ENCODE measurements at places on chromosomes 12 and 14.

GRCh38 chr12:12088761-12089160 is 18.0 kb downstream of the BCL2L14 start:
- no peak for DNase-seq

DNA sequence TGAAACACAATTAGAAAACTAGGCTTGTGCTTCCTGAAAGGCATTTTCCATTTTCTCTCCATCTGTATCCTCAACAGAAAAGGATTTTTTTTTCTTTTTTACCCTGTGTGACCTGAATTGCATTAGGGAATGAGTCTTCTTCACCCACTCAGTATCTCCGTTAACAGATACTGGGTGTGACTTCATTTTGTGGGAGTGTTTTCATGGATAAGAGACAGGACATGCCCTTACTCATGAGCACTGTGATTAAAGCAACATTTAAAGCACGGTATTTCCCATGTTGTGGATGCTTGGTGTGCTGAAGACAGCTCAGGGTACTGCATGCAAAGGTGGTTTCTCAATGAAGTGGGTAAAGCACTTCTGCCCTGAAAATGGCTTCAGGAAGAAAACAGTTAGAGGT is 1397.3 kb upstream of the TMEM132C start:
- no peak for DNase-seq

- DNase-seq = no peak
Observed at GRCh38 chr14:76699939-76700590, 61.2 kb upstream of the VASH1 start.

- no peak for DNase-seq
Observed at GRCh38 chr12:130920723-130921381, 32.9 kb upstream of the ADGRD1 start.

DNA sequence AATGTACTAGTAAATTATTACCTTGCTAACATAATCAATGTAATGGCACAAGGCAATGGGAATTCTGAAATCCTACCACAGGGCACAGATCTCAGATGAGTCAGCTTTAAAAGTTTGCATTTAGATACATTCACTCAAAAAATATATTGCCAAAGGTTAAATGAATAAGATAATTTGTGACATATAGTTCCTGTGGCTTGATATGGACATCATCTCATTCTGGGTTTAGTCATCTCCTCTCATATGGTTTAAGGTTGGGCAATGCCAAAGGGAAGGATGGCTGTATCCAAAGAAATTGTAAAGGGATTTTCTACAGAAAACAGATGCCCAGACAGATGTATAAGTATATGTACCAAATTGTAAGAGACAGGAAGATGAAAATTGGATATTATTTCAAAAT is 1065.0 kb downstream of the LRFN5 start:
- DNase-seq = no peak

GRCh38 chr14:82710267-82710841 is 1176.7 kb upstream of the SEL1L start:
- no peak for DNase-seq

DNA sequence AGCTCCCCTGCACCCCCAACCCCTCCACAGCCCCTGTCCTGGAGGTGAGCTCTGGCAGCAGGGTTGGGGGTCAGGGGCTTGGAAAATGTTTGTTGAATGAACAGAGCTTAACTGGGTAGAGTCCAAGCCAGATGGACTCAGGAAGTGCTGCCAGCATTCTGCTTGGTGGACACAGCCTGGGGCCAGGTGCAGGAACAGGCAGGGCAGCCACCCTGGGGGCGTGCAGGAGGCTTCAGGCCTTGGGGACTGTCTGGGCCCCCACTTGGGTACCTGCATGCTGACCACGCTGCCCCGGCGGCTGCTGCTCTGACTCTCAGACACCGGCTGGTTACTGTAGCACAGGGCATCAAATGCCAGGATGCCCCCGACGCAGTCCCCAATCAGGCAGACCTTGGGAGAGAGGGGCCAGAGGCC is 15.7 kb downstream of the ARL6IP4 start:
- DNase-seq = no peak

GRCh38 chr14:68506645-68507419 is 286.0 kb downstream of the ZFP36L1 start:
- no peak for DNase-seq

DNA sequence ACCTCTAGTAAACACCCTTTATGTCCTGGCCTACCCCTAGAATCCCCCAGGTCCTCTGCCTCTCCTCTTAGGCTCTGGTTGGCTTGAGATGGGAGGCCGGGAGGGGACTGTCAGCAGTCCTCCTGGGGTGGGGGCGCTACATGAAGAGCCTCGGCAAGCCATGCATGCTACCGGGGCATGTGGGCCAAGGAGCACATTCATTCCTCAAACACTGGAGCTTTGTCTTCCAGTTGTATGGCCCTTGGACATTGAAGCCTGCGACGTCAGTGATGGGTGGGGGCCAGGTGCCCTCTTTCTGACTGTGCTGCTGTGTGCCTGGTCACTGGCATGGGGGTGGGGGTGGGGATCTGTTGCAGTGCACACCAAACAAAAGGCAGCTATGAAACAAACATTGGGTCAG is 15.8 kb upstream of the CELA1 start:
- DNase-seq = no peak

GRCh38 chr12:126506426-126507182 is 1441.4 kb downstream of the AACS start:
- DNase-seq = no peak

DNA sequence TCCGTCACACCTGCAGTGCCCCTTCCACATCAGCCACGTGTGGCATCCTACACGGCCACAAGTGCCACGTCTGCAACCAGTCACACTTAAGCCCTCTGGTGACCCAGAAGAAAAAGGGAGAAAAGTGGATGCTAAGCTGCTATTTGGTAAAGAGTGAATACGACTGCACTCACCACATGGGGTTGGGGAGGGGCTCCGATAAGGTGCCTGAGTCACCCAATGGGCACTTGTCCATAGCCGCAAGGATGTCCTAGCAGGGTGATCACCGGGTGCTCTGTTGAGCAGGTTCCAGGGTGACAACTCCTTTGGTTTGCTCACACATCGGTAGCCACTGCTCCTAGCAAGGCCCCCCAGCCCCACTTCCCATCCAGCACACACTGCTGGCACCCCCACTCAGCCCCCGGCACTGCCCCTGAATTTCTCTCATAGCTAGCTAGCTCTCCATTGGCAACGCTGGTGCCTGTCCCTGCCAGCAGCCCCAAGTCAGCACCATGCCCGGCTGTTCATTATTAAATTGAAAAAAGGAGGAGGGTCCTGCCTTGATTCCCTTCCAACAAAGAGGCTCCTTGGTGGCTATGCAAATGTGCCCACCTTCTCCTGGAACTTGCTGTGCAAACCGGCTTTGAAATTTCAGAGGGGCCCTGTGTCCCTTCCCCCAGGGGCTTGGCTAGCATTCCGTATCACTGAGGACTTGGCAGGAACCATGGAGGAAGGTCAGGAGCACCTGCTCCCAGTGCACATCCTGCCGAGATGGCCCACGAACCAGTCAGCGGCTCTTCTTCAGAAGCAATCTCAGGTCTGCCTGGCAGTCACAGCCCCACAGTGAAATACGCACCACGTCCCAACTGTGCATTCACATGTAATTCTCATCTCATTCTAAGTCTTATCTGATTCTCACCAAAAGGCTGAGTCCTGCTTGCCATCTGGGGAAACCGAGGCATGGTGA is 227.7 kb upstream of the DIO3 start:
- DNase-seq = no peak

DNA sequence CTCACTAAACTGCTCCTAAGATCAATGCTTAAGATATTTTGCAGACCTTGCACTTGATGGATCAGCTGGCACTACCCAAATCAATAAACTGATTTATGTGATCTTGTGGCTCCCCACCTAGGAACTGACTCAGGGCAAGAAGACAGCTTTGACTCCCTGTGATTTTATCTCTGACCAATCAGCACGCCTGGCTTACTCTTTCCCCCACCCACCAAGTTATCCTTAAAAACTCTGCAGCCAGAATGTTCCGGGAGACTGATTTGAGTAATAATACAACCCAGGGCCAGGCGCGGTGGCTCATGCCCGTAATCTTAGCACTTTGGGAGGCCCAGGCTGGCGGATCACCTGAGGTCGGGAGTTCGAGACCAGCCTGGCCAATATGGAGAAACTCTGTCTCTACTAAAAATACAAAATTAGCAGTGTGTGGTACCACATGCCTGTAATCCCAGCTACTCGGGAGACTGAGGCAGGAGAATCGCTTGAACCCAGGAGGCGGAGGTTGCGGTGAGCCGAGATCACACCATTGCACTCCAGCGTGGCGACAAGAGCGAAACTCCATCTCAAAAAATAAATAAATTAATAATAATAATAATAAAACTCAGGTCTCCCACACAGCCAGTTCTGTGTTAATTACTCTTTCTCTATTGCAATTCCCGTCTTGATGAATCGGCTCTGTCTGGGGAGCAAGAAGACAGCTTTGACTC is 12.0 kb downstream of the MORN3 start:
- DNase-seq = no peak

DNA sequence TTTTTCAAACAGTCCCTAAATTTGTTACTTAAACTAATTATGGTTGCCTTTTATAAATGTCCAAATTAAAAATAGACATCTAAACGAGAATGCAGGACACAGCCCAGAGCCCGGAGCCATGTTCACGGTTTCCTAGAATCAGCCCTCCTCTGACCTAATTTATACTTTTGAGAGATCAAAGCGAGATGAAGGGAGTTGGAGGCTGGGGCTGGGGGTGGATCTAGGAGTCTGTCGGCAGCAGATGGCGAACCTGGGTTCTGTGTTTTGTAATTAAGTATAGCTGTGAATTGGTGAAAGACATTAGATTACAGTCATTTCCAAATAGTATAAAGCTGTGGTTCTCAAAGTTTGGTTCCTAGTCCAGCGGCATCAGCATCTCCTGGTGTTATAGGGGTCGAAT is 210.1 kb downstream of the SLC41A2 start:
- no peak for DNase-seq

- no peak for DNase-seq
Observed at GRCh38 chr12:52497975-52498374, 4.9 kb upstream of the KRT6A start.

DNA sequence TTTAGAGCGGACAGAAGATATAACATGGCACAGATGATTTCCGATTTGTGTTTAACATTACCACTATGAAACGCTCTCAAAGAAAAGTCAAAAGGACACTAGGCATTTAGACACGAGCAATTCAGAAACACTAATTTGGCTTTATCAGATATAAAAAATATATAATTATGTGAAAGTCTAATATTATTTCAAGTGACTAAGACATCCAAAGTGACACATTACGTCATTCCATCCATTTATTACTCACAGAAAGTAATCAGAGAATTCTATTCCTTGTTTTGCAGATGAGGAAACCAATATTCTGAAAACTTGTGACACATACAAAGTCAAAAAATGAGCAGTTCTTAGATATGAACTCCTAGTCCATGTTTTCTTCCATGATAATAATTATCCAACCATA is 250.8 kb upstream of the USP15 start:
- no peak for DNase-seq

DNA sequence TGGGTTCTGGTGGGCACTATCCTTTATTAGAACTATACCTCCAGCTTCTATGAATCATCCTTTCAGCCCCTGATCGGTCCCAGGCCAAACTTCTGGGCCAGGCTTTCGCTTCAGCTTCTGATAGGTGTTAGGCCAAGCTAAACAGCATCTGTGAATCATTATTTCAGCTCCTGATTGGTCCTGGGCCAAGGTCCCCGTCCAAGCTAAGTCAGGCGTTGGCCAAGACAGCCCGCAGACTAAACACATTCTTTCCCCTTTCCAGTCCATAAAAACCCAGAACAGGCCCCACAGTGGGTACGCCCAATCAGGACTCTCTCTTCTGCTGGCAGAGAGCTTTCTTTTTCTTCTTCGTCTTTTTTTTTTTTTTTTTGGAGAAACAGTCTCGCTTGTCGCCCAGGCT is 1808.9 kb upstream of the SEL1L start:
- no peak for DNase-seq

DNA sequence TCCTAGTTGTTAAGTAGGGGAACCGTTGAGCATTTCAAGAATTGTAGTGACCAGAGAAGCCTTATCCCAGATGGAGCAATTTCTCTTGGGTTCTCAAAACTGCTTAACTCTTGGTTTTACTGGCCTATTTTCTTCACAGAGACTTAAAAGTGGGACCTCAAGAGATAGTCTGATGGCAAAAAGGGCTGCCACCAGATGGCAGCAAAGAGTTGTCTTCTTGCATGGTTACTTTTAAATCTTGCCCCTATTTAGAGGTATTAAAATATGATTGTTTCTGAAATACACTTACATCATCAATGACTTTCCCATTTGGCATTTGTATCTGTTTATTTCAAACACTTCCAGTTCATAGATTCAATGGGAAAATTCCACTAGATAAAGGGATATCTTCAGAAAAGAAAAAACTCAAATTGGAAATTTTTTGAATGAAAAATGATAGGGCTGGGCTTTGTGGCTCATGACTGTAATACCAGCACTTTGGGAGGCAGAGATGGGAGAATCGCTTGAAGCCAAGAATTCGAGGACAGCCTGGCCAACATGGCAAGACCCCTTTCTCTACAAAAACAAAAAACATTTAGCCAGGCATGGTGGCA is 69.9 kb upstream of the CNTN1 start:
- no peak for DNase-seq

DNA sequence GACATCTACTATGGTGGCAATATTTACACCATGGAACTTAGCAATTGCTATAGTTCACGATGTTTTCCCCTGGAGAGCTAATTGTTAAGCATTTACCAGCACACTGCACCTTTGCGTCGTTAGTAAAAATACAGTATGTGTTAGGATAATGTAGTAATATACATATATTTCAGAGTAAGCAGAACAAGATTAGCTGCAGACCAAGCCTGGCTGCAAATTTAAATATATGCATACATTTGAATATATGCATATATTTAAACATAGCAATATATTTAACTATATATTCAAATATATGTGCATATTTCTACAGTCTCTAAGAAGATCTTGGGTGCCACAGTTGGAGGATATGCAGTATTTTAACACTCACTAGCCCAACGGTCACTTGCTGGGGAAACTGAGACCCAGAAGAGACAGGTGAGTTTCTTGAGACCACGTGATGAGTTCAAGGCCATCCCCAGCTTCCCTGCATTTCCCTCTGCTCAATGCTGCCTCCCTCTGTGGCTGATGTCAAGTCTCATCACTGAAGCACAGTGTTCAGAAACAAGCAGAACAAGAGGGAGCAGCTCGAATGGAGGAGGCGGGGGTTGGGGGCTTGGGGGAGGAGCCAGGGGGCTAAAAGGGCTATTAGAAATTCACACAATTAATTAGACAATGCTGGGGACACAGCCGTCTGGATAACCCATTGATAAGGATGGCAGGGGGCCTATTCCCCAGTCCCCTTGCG is 708.0 kb downstream of the MED13L start:
- no peak for DNase-seq

DNA sequence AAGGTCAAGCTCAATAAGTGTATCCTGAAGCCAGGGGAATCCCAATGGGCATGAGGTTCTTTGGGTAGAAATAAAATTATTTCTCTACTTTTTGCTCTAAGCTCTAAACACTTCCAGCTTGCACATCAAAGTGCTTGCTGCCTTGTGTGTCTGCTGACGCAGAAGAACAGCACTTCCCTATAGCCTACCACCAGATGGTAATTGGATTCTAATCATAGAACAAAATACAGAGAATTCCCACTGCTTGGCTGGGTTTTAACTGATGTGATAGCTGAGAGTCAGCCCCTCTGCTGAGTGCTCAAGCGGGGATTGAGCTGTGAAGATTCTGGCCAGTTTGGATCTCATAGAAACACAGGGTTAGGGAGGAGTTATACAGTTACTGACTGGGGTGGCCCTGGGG is 132.4 kb upstream of the GZMB start:
- no peak for DNase-seq
